ENCODE measurements at places on chromosomes 3 and 15.
A peak's percentile ranks its signal among the peaks of the same experiment; 100 is the strongest.

GRCh38 chr3:136559896-136560295, 192.3 kb downstream of the STAG1 start:
- DNase-seq = no peak

DNA sequence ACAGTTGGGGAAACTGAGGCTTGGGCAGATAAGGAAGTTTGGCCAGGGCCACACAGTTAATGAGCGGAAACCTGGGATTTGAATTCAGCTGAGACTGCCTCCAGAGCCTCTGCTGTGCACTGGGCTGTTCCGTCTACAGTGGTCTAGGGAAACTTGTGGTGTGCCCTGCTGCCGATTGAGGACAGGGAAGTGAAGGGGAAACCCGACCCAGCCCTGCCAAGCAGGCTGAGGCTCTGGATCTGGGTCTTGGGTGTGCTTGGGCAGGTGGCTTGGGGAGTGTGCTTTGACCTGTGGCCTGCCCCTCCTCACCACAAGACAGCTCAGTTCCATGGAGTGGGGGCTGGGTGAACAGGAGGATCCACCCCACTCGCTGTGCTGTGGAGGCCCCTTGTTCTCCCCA, 17.6 kb downstream of the NISCH start:
- no peak for DNase-seq

- peak; percentile 2 for DNase-seq
Observed at GRCh38 chr3:117141812-117142211, 432.2 kb downstream of the TUSC7 start.

DNA sequence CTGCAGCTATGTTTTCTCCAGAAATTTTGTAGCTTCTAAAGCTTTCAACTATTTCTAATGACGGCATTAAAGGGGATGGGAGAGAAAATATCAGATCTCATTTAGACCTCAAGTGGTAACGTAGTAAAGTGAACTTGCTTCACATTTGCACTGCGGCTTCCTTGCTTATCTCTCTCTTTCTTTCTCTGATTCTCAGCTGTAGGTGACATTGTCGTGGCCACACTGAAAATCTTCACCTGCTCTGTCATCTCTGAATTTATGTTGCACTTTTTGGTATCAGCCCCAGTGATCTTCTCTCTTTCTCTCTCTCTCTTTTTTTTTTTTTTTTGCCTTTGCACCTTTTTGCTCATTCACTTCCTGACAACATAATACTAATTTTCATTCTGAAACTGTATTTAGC, 254.1 kb upstream of the SATB1 start:
- no peak for DNase-seq

DNA sequence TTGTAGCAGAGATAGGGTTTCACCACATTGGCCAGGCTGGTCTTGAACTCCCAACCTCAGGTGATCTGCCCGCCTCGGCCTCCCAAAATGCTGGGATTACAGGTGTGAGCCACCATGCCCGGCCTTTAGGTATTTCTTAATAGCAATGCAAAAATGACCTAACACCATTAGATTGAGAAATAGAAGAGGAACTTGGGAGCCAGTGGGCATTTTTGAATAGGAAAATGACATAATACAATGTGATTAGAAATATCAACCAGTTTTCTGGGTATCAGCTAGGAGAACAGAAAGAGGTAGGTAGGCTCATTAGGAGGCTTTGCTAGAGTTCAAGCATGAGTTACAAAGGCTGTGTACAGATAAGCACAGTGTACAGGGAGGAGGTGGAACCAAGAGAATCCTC, 101.8 kb upstream of the TBC1D5 start:
- no peak for DNase-seq

DNA sequence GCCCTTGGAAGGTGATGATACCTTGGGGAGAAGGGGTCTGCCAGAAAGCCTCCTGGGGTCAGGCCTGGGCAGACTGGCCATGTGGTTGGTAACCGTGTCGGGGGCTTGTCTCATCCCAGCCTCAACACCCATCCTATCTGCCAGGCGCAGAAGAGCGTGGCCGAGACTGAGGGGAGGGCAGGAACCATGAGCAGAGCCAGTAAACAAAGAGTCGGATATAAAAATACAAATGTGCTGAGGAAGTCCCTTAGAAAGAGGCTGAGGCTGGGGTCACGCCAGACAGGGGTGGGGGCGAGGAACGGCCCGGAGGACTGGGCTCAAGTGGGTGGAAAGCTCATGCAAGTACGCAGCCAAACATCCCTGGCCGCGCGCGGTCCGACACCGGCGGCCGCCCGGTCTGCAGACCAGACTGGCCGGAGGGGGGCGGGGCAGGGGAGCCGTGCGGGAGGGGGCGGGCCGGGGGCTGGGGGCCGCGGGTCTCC, 1.9 kb downstream of the CAMK2N2 start:
- DNase-seq = no peak

DNA sequence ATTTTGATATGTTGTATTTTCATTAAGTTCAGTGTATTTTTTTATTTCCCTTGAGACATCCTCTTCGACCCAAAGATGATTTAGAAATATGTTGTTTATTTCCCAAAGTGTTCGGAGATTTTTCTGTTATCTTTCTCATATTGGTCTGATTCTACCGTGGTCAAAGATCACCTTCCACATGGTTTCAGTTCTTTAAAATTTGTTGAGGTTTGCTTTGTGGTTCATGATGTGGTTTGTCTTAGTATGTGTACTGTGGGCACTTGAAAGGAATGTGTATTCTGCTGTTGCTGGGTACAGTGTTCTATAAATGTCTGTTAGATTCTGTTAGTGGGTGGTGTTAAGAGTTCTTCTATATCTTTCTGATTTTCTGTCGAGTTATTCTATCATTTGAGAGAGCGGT, 103.4 kb upstream of the FHIT start:
- no peak for DNase-seq

- DNase-seq = no peak
Observed at GRCh38 chr3:144866476-144866875, 894.9 kb downstream of the DIPK2A start.

DNA sequence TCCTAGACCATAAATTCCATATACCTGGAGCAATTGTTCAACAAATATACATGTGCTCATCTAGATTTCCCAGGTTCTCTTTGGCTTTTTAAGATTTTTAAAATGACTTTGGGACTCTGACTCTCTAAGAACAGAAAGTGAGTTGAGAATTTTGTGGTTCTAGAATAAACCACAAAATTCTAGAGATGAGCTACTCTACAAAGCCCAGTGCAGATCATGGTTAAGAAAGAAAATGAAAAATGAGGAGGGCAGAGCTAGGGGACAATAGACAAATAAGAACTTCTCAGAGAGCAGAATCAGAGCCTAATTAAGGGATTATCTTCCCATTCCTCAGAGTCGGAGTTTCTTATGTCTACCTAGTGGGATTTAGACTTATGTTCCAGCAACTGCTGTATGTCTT, 694.7 kb downstream of the ZNF385D start:
- DNase-seq = no peak

- no peak for DNase-seq
Observed at GRCh38 chr15:48253172-48253571, 47.1 kb downstream of the SLC12A1 start.

GRCh38 chr3:55647063-55647462, 160.0 kb upstream of the WNT5A start:
- no peak for DNase-seq

DNA sequence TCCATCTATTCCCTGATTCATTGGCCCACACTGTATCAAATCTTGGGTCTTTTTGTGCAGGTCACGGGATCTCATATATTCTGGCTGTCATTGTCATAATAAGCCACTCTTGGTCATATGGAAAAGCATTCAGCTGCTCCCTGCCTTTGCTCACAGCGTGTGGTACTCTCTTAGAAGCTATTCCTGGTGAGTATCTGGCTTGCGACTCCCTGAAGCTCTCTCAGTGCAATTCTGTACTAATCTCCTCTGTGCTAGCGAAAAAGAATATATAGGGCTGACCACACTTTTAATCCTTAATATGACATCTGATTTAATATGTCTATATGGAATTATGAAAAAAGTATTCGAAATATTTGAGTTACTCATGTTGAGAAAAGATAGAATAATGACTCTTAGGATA, 440.8 kb upstream of the GBE1 start:
- no peak for DNase-seq

DNA sequence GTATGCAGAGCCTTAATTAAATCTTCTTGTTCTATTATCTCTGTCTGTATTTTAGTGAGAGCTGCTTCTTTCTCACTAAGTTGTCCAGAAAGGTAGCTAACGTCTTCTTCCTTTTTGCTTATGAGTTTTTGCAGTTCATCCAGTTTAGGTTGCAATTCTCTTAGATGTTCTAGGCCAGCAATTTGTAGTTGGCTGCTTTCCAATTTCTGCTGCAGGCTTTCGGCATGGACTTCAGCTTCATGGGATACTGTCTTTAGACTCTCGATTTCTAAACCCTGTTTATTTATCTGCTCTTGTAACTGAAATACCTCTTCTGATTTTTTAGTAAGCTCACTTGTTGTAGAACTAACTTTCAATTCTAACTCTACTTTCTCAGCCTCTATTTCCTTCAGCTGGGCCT, 35.5 kb upstream of the HCLS1 start:
- DNase-seq = no peak

- no peak for DNase-seq
Observed at GRCh38 chr3:66483409-66483906, 17.4 kb downstream of the LRIG1 start.

GRCh38 chr15:35693886-35694285, 147.9 kb upstream of the DPH6 start:
- DNase-seq = no peak

DNA sequence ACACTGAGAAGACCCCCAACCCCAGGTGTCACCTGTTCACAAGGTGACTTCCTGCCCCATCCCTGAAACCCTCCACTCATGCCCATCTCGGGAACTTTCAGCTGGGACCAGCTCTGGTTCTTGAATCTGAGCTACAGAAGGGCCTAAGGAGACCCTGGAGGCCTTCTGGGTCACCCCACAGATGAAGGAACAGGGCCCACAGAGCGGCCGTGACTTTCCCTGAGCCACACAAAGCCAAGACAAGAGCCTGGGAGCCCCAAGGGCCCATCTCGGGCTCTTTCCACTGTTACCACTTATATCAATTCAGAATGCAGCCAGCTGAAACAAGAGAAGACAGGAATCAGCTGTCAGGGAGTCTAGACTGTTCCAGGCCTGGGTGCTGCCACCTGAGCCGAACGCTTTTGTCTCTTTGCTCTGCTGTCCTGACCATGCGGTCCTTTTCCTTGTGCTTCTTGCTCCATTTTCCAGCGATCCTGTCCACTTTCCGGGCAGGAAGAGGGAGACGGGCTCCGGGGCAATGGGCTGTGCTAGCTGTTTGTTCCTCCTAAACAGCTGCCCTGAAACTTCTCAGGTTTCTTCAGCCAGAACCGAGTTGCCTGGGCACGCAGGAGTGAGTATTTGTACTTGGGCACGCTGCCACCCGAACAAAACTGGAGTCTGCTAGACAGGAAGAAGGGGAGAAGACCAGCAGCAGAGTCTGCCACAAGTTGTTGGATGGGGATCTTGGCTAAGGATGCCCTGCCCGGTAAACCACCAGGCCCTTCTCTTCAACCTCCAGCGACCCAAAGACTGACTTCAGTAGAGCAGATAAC, 28.0 kb upstream of the PIGZ start:
- no peak for DNase-seq

GRCh38 chr3:117820658-117821299, 1111.2 kb downstream of the TUSC7 start:
- DNase-seq = no peak

DNA sequence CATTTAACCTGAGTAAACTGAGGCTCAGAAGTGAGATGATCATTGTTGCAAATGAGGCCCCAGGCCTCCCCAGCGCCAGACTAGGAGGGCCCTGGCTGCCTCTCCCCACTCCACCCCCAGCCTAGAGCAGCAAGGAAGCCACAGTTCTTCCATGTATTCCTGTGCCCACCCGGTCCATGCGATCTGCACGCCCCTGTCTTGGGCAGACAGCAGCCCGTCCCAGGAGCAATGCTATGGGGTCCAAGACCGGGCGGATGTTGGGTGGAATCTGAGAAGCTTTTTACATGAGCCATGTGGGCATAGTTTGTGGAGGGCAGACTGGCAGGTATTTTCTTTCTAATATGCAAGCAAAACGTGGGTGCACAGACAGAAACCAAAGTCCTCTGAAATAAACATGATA, 15.1 kb downstream of the SH2D7 start:
- no peak for DNase-seq

DNA sequence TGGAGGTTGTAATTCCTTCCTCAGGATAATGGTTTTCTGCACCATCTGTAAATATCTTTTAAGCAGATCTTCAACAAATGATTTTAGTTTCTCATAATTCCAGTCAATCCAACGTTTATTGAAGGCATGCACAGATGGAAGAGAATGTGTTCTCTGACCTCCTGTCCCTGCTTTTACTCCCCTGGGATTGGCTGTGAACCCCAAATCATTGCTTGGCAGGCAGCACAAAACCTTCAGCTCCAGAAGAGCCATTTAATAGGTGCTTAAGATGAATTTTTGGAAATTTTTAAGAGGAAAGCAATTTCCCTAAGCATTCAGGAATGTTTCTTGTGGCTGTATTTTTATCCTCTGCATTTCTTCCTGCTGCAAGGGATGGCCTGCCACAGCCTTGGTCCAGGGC, 25.5 kb upstream of the THSD4 start:
- no peak for DNase-seq

GRCh38 chr15:64112904-64113303, 17.1 kb downstream of the SNX1 start:
- no peak for DNase-seq

DNA sequence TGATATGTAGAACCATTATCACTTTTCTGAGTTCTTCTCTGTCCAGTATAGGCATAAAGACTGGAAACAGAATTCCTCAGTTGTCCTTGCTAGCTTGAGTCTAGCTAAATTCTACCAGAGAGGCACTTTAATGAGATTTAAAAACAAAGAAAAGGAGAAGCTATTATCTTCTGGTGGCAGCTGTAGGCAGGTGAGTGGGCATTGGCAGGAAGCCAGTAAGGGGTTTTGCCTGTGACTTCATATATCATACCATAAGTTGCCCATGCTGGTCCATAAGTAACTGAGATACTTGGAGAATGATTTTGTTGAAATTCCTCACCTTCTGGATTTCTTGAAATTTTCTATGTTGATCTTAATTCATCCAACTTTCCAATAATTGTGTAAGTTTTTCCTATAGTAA, 402.3 kb upstream of the TGFBR2 start:
- DNase-seq = no peak

GRCh38 chr3:136353461-136353860, 103.3 kb downstream of the PCCB start:
- no peak for DNase-seq

GRCh38 chr3:12507591-12508281, 23.5 kb downstream of the TSEN2 start:
- no peak for DNase-seq

GRCh38 chr3:56921573-56922453, 120.1 kb upstream of the ARHGEF3 start:
- no peak for DNase-seq

DNA sequence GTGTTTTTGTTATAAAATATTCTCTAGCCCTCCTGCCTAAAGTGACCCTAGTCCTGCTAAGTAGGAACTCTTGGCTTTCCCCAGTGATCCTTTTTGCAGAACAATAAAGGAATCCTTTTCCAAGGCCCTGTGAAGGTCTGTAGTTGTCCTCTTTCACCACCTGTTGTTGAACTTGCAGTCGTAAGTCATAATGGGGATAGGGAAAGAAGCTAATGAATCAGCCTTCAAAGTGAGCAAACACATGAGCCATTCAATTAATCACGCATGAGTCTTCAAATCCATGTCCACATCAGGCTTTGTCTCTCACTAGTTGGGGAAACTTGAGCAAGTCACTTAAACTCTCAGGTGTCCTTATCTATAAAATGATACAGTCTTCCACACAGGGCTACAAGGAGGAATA, 27.6 kb downstream of the ZNF860 start:
- no peak for DNase-seq

Data from NCI-H748 treated with DMSO at 0.1 percent for 48 hours (cell line).